ENCODE measurements at places on chromosomes 5 and 9.

DNA sequence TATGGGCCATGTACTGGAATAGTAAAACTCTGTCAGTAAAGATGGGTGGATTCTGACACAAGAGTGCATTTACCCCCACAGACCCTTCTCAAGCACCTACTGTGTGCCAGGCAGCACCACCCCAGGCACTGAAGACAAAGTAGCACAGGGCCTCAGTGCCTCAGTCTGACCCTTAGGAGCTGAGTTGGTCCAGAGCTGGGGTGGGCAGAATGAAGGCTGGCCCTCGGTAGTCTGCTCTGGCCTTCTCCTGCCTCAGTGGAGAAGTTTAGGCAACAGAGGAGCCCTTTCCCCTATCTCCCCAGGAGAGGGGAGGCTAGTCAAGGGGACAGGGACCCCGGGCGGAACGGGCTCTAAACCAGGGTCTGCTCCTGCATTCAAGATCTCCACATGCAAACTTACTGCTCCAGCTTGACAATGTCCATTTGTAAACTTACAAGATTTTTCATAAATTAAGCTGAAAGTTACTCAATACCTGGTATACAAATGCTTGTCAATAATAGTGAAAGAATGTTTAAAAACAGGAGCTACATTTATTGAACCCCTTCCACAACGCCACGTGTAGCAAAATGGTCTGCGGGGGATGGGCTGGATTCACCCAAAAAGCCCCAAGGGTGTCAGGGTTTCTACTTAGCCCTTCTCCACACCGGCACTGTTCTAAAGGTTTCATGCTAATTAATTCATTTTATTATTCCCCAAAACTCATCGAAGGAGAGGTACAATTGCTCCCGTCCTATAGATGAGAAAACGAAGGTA lies 1.5 kb downstream of the VDAC1 start:
- DNase-seq = no peak

- DNase-seq = no peak
These were observed 17.5 kb upstream of the CCL28 start for GRCh38 chr5:43429706-43430105.

- DNase-seq = peak; percentile 80
These were observed 601 bp downstream of the NNT start for GRCh38 chr5:43603344-43604217.

GRCh38 chr5:156379206-156379605 lies 52.2 kb downstream of the SGCD start:
- no peak for DNase-seq

- no peak for DNase-seq
These were observed 2225.3 kb upstream of the C9orf72 start for GRCh38 chr9:29798599-29798998.

- DNase-seq = no peak
These were observed 1.6 kb downstream of the SET start for GRCh38 chr9:128690684-128691034.

GRCh38 chr5:152372875-152373274 lies 32.2 kb downstream of the NMUR2 start:
- DNase-seq = no peak

- no peak for DNase-seq
These were observed 185.5 kb downstream of the ARHGAP26 start for GRCh38 chr5:142955628-142956027.
